ENCODE measurements at places on chromosomes 6 and 20.
A peak's percentile ranks its signal among the peaks of the same experiment; 100 is the strongest.

DNA sequence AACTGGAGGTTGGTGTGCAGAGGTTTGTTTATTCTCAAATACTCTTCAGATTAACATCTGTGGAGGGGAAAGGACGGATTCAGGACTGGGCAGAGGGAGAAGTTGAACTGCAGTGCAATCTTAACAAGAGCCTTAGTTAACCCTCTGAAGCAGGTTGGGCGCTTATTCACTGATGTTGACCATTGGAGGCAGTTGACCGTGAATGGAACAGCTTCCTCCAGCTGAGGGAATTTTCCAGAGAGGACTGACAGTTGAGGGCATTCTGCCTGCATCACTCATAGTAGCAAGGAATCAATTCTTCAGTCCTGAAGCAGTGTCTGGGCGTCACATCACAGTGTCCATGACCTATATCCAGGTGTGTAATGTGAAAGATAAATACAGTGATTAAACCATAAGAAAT, 80.9 kb downstream of the PLCB4 start:
- no peak for DNase-seq

DNA sequence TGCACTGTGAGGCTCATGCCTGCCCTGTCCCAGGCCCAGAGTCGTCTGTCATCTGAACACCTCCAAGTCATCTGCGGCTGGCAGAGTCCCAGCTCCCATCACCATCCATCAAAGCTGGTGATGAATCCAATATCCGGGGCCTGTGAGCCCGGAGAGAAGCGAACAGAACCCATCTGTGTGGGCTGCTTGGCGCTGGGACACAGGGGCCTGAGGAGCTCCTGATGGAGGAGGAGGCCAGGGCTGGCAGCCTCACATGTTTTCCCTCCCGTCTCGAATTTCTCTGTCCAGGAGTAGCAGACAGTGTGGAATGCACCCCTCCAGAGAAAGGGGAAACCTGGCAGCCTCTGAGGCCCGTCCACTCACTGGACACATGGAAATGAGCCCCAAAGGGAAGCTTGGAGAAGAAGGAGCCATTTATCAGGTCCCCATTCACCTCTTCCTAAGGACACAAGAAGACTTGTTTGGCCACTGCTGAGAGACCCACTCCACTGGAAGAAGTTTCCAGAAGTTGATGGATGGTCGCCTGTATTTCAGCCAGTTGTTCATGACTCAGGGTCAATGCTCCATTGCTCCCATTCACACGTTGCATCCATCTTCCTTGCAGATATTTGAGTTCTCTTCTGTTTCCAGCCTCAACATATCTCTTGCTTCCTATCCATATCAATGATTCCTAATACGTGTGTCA, 307.5 kb upstream of the SULF2 start:
- no peak for DNase-seq

DNA sequence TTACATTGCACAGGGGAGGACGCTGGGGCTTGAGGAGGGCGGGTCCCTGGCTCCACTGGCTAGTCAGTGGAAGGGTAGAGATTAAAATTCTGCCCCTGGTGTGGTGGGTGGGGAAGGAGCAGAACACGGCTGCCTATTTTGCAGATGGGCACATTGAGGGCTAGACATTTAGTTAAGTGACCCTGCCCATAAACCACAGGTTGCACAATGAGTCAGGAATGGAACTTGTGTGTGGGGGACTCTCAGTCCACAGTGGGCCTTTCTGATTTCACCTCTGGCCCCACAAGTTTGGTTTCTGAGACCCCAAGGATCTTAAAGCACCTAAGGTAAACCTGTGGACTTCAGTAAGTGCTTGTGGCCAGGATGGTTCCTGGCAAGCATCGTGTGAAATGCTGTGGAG, 22.0 kb upstream of the CCDC167 start:
- DNase-seq: no peak

DNA sequence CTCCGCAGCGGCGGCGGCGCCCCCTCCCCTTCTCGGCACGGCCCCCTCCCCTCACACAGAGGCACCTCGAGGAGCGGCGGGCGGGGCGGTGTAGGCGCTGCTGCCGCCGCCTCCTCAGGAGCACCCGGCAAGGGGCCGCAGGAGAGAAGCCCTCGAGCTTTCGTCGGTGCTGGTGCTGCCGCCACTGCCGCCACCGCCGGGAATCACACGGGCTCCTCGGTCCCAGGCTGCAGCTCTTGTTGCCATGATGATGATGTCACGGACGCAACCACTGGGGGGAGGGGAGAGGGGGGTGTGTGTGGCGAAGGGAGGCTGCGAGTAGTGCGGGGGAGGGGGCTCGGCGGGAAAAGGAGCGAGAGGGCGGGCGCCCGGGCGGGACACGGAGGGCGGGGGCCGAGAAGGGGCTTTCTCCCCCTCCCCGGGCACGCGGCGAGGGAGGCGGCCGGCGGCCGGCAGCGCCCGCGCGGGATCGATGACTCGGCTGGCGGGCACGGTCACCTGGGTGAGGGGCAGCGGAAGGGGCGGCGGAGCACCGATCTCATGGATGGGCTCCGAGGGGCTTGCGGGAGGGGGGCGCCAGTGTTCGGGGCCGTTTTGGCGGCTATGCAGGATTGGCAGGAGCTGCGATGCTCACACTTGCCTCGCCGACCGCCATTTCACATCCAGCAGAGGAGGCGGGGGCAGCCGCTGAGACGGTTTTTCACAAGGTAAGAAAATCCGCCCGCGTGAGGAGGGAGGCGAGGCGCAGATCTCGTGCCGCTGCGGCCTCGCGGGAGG, at the start of gene REV3L:
REV3L (minus strand) TSS at position 260 of the 777 bp plus-strand sequence. CDS start 330 bp downstream, outside the sequence.
- DNase-seq: peak; percentile 65

- DNase-seq: no peak
These were observed 30.2 kb upstream of the FRMD1 start for GRCh38 chr6:168109171-168109570.

DNA sequence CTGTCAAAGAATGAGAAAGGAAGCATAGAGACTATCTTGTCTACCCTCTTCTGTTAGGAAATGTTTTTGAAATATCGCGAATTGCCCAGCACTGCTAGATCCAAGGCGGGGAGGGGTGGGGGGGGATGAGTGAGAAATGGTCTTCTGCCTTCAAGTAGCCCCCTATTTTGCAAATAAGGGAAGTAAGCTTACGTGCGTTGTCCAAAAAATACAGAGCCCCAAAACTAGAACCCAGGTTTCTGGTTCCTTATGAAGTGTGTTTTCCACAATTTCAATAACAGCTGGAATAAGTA, 923 bp upstream of the ILRUN start:
- DNase-seq: no peak

DNA sequence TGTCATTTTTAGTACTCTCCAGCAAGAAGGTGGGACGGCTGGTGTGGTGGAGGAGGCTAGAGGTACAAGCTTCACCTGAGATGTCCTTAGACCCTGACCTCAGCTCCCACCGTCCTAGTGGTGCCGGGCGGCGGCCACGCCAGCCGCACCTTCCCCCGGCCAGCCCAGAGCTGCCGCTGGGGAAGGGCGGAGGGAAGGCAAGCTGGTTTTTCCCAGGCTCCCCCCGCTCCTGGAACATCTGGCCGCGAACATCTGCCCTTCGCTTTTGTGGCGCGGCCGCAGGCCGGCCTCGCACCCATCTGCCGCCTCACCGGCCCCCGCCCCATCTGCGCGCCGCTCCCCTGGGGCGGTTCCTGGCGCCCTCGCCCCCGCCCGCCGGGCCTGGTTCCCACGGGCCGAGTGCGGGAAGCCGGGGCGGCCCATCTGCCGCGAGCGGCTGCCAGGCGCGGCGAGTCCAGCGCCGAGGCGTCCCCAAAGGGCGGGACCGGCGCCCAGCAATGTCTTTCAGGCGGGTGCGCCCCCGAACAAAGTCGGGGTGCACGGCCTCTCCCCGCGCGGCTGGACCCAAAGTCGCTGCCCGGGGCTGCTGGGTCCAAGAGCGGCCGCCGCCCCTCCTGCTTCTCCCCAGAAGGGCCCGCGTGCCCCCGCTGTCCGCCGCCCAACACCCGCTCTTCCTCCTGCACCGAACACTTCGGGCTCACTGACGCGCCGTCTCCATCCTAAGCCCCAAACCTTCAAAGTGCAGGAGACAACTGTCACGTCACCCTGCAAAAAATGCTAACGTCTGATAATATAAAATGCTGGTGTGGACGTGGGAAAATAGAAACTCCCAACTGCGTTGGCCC, 17.3 kb upstream of the ID1 start:
- no peak for DNase-seq

- DNase-seq: no peak
These were observed 127.8 kb downstream of the HFE start for GRCh38 chr6:26214803-26215584.

GRCh38 chr6:35086636-35087360, 54.3 kb downstream of the TCP11 start:
- no peak for DNase-seq

DNA sequence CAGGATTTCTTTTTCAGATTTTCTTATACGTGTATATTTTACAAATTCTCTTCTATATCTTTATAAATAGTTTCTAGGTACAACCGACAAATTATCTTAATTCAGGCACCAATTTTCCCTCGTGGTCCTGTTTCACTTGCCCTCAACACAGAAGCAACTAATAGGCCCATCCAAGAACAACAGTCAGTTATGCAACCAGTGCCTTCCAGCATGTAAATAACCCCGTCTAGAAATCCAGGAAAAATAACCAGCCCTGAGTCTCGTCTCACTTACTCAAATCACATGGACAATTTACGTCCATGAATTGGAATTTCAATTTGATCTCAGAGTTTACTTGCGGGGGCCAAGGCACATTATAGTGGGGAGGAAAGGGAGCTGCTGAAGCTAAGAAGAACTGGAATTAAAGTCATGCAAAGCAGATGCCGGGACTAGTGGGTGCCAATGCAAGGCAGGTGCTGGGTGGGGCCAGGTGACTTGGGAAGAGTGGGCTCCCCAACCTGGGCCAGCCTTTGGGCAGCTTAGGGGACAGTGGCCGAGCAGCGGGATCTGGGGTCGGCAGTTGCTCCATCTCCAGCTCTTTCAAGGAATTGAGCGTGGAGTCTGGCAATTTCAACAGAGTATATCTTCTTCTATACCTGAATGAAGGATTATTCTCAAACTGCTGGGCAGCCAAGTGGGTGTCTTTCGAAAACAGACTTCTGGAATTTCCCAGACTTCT, 121.7 kb downstream of the EDN3 start:
- DNase-seq: no peak

- no peak for DNase-seq
These were observed 61.2 kb upstream of the SIRPA start for GRCh38 chr20:1833728-1834726.

GRCh38 chr6:18148304-18149025, 6.4 kb downstream of the TPMT start:
- no peak for DNase-seq

GRCh38 chr6:118696271-118696670, 44.9 kb upstream of the CEP85L start:
- no peak for DNase-seq

DNA sequence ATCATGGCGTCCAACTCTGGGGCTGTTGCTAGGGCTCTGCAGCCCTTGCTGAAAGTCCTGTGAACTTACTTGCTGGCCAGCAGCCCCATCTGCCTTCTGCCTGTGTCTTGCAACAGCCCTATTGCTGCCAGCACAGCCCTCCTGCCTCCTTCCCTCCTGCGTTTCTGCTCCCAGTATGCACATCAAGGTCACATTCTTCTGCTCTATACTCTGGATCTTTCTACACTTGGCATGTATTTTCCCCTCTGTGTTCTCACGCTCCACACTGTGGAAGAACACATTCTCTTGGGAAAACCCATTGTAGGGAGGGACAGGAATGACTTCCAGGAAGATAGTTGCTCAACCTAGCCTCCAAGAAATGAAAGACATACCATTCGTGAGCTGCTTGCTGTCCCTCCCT, 80.9 kb upstream of the PHACTR2 start:
- no peak for DNase-seq

DNA sequence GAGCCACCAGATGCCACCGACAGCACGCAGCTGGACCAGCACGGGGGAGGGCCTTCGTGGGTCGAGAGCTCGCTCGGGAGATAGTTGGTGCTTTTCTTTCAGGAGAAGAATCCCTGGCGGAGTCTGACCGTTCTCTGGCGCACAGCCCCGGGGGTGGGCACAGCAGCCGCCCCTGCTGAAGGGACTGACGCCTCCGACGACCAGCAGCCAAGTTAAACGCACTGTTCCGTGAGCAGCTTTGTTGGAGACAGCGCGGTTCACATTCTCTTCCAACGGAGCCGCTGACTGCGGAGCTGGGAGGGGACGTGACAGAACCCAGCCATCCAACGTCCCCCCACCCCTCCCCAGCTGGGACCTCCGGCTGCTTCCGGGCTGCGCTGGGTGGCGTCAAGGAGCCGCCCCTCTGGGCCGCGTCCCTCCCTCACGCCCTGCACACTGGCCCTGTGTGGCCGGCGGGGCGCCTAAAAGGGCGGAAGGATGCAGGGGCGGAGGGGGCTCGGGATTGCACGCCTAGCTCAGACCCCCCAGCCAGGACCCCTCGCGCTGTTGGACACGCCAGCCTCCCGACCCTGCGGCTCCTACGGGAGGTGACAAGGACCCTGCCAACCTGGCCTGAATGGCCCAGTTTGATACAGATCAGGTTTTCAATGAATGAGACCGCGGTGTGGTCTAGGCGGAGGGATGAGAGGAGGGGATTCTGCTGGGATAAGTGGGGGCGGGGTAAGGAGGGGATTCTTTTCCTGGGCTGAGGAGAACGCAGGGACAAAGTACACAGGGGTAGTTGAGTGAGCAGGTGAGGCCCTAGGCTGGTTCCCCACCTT, 36.4 kb upstream of the KHDC1 start:
- DNase-seq: no peak

DNA sequence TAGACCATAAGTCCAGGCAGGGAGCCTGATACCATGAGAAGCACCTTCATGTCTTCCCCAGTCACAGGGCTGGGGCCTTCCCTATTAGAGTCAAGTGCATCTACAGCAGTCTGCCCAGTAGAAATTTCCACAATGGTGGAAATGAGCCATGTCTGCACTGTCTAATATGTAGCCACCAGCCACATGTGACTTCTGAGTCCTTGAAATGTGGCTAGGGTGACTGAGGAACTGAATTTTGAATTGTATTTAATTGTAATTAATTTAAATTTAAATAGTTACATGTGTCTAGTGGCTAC, 300.2 kb downstream of the CLIC5 start:
- DNase-seq: no peak

- DNase-seq: no peak
These were observed 96.0 kb downstream of the RIMS1 start for GRCh38 chr6:71982389-71982788.
